ENCODE measurements at places on chromosomes 4 and X.

DNA sequence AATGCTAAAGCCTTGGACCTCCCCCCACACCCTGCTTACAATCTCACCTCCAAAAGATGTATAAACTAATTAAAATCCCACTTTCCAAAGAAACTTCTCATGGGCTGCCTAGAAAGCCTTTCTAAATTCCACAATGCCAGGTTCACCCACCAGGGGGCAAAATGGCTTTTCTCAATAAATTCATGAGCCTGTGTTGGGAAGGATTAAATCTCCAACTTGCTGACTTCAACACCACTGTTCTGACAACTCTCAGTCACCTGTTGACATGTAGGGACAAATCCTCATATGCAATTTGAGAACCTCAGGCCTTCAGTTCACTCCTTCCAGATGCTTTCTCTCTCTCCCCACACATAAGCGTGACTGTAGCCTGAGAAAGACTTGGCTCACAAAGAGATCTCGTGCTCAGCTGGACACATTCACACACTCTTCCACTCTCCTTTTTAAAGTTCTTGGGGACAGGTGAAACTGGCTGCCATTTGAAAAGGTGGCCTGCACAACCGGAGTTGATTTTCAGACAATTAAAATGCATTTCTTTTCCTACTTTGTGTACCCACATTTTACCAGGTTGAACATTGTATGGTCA is 88.6 kb upstream of the PRPS2 start:
- DNase-seq: peak; percentile 42

GRCh38 chr4:43244688-43245382 is 352.3 kb downstream of the GRXCR1 start:
- DNase-seq: no peak

- no peak for DNase-seq
Measured at GRCh38 chrX:48487362-48487798, 11.4 kb downstream of the FTSJ1 start.

DNA sequence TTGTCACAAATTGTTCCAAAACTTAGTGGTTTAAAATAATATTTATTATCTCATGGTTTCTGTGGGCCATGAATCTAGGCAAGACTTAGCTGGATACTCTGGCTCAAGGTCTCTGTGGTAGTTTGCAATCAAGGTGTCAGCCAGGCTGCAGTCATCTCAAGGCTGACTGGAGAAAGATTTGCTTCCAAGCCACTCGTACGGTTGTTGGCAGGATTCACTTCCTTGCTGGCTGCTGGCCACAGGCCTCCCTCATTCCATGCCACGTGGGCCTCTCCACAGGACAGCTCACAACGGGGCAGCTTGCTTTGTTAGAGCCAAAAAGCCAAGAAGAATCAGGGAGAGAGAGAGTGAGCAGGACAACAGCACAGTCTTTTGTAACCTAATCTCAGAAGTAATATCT is 101.4 kb downstream of the WWC2 start:
- DNase-seq: no peak

DNA sequence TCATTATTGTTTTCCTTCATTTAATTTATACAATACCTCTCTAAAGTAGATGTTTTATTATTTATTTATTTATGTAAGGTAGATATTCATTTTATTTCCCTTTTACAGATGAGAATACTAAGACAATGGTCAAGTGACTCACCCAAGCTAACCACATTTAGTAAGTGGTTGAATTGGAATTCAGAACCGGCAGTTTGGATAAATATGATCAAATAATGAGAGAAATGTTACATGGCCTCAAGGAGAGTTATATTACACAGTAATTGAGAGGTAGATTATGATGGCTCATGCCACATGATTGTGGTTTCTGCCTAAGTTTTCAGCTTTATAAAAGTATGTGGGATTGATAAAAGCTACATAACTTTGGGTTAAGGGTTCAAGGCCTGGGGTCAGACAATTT is 239.4 kb upstream of the BOD1L1 start:
- DNase-seq: no peak

GRCh38 chr4:158805635-158806471 is 37.0 kb downstream of the FNIP2 start:
- peak; percentile 98 for DNase-seq

- DNase-seq: no peak
Measured at GRCh38 chrX:10906866-10907265, 204.3 kb upstream of the HCCS start.

GRCh38 chr4:40276546-40276945 is 58.6 kb upstream of the CHRNA9 start:
- DNase-seq: no peak

DNA sequence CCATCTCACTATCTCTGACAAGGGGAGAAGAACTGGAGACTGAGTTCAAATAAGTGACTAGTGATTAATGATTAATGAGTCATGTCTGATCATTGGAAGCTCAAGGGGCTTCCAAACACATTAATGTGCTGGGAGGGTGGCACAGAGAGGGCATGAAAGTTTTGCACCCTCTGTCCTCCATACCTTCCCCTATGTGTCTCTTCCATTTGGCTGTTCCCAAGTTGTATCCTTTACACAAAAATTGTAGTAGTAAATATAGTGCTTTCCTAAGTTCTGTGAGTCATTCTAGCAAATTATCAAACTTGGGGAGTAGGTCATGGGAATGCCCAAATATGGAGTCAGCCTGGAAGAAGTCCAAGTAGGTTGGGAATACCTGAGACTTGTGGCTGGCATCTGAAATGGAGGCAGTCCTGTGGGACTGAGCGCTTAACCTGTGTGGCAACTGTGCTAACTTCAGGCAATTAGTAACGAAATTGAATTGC is 4.1 kb upstream of the FAM200B start:
- no peak for DNase-seq

- no peak for DNase-seq
Measured at GRCh38 chr4:579543-580175, 3.6 kb upstream of the TMEM271 start.

GRCh38 chr4:106038012-106038411 is 142.7 kb downstream of the NPNT start:
- DNase-seq: no peak

GRCh38 chr4:38411092-38411491 is 252.9 kb upstream of the KLF3 start:
- DNase-seq: no peak

DNA sequence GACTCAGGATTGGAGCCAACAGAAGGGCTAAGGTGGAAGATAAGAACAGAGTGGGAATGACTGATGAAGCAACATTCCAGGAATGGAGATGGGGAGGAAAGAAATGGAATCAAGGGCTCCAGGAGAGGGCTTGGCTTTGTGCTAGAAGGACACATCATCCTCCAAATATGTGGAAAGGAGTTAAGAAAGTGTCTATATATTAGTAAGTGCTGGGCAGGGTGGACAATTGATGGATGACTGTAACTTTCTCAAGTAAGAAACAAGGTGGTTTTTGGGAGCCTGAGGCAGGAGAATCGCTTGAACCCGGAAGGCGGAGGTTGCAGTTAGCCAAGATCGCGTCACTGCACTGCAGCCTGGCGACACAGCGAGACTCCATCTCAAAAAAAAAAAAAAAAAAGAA is 71.6 kb upstream of the NFKB1 start:
- no peak for DNase-seq

- DNase-seq: no peak
Measured at GRCh38 chr4:147753047-147753446, 21.2 kb downstream of the ARHGAP10 start.

DNA sequence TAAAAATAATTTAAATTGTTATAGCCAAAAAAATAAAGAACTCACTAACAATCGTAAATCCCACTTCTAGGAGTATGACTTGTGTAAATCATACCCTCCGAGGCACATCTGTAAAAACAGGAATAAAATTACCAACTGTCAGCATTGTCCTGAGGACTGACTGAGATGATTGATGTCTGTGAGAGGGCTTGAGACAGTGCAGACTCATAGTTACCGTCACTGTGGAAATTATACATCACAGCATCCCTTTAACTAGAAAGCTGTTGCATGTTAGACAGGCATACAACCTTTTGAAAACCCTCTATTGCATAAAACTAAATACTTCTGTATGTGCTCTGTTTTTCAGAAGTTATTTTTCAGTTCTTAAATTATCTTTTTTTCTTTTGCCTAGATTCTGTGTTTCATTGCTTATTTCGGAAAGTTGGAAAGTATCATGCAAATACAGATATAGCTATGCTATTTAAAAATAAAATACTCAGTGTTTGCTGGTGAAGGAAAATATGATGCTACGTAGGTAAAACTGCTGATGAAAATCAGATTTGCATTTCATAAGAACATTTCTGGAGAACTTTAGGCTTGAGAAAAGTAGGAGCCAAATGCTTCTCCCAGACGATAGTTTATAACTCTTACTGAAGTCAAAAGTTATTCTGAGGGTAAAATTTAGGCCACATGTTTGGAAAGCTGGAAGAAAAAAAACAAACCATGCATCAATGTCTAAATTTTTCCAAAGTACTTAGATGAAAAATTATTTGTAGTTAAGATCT is 13.6 kb upstream of the RBPJ start:
- no peak for DNase-seq

DNA sequence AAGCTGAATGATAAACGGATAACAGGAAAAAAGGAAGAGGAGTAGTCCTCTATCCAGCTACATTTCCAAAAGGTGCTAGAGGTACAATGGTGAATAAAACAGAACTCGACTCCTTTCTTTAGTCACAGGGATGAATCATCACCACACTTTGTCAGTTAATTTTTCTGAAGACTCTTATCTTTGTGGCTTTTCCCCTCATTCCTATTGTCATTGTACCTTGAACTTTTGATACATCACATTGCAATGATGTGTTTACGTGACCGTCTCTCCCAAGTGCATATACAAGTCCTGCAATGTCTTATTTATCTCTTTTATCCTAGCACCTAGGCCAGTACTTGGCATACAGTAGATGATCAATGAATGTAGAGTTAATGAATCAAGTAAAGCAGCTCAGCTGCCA is 134.7 kb downstream of the LHFPL1 start:
- no peak for DNase-seq

GRCh38 chr4:2534904-2535375 is 1.5 kb upstream of the FAM193A start:
- DNase-seq: no peak

DNA sequence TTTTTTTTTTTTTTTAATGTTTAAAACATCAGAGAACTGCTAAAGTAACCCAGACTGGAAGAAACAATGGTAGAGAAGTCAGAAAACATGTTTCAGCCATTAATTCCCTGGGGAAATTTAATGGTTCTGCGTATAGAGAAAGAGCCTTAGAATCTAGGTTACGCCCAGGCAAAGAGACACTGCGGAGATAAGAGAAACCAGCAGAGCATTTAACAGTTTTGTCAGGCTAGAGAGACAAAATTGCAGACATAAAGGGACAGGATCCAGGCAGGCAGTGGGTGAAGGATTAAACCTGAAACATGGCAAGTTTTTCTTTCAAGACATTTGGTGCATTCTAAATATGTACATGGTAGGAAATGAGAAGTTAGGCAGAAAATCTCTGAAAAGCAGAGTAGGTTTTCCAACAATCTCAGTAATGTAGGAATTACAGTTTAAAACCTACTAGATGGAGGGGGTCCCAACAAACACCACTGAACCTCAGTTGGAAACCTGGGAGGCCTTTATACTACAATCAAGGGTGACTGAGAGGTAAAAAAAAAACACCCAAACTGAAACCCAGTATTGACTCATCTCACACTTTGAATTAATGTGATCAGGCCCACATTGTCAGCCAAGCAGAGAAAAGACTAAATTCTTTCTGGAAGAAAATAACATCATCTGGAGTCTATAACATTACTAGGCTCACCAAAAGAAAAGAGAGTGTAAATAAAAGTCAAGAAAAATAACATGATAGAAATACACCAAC is 254.2 kb upstream of the NWD2 start:
- no peak for DNase-seq

DNA sequence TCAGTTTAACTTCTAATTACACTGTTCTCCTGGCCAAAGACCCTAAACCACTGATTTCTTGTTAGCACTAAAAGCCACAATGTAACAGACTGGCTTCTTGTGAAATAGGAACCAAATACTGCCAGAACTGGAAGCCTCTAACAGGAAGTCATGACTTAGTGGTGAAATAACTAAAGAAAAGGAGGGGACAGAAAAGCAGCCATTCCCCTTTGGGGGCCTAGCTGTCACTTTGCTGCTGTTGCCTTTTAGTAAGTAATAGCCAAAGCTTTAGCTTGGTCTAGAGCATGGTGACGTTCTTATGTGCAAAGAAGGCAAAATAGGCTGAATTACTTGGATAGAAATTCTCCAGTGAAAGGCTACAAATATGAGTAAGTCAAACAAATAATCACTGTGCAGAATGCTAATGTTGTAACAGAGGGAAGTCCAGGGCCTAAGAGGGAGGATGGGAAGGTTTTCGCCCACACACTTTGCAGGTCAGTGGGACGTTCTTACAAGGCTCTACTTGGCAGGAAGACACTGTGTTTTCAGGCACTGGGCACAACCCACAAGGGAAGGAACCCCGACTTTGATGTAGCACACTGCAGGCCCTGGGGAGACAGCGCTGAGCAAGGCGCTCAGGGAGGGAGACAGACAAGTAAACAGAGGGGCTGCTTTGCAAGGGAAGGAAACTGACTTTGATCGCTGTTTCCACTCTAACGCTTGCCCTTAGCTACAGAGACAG is 16.7 kb downstream of the GAB3 start:
- DNase-seq: no peak

- no peak for DNase-seq
Measured at GRCh38 chr4:5137927-5138326, 86.6 kb downstream of the STK32B start.

DNA sequence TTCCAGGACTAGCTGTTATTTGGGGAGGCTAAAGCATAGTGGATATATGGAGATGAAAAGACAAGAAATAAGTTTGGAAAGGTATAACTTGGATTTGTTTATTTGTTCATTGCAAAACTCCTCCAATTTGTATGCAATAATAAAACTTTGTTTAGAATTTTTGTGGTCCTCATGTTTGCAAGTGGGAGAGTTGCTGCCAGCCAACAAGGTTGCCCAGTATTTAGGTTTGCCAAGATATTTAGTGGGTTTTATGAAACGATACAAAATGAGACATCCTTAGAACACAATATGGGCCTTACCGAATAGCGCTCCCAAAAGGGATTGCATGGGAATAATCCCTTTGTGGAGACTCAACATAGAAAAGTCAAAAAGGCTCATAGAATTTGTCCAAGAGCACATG is 162.1 kb downstream of the INPP4B start:
- no peak for DNase-seq

DNA sequence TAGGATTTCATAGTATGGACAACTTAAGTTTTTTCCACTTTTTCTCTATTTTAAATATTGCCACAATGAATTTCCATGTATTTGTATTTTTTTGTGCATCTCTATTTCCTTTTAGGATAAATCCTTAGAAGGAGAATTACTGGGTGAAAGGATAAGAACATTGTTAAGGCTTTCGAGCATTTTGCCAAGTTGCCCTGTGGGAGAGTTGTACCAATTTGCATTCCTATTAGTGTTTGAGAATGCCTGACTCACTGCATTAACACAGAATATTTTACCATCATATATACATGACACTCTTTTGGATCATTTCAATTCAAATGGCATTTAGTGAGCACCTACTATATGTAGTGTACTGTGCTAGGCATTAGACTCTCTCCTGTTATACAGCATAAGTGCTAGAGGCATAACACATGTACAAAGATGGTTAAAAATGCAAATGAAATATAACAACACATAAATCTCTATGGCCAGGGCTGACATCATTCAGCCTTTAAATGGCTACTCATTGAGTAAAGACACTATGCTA is 57.0 kb downstream of the PLAC1 start:
- no peak for DNase-seq

- no peak for DNase-seq
Measured at GRCh38 chrX:131061306-131061705, 3.2 kb downstream of the ARHGAP36 start.

- no peak for DNase-seq
Measured at GRCh38 chrX:154409222-154409871, at the start of gene DNASE1L1. Gene DNASE1L1, minus strand, starts transcription at chrX:154409254. Its CDS starts 3,686 bp downstream, at chrX:154405568.
